ENCODE measurements at places on chromosomes 7 and 10.

- no peak for DNase-seq
Observed at GRCh38 chr7:25859412-25860274, 292.4 kb upstream of the NFE2L3 start.

- DNase-seq, result no peak
Observed at GRCh38 chr10:69469976-69470375, 18.7 kb downstream of the TSPAN15 start.

DNA sequence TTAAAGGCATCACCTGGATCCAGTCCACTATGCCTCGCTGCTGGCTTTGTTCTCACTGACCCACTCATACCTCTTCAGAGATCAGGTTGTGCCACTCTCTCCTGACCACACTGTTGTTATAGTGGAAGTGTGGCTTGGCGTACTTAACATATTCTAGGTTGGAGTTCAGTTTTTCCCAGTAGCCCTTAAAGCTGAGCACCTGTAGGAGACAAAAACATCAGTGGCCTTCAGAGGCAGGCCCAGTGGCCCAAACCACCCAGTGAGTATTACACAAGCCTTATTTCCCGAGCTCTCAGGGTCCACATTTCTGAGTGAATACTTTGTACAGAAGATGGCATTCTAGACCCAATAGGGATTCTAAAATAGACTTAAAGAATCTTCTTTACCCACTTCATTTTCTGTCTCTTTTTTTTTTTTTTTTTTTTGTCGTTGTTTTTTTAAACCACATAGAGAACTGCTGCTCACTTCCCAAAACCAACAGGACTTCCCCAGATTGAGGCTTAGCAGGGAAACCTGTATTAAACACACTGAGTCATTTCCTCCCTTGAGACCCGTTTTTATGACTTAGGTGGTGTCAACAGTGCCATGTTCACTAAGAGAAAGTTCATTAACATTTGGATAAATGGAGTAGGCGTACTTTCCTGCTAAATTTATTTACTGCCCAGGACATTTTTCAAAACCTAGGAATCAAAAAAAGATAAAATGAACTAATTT is 85.8 kb downstream of the GSAP start:
- DNase-seq, result no peak

- DNase-seq, result no peak
Observed at GRCh38 chr7:31410265-31410664, 69.7 kb upstream of the NEUROD6 start.

GRCh38 chr7:14398526-14398925 is 409.1 kb upstream of the ETV1 start:
- DNase-seq, result no peak

DNA sequence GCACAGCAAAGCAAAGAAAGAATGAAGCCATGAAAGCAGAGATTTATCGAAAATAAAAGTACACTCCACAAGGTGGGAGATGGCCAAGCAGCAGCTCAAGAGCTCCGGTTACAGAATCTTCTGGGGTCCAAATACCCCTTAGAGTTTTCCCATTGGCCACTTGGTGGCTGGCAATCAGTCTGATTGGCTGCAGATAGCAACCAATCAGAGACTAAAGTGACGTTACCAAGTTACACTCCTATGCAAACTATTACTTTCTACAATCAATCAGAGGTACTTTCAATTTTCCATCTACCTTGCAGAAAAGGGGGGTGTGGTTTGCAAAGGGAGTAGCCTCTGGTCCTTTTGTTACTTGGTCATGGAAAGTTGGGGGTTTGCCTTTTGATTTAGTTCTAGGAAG is 58.0 kb upstream of the AUTS2 start:
- no peak for DNase-seq

DNA sequence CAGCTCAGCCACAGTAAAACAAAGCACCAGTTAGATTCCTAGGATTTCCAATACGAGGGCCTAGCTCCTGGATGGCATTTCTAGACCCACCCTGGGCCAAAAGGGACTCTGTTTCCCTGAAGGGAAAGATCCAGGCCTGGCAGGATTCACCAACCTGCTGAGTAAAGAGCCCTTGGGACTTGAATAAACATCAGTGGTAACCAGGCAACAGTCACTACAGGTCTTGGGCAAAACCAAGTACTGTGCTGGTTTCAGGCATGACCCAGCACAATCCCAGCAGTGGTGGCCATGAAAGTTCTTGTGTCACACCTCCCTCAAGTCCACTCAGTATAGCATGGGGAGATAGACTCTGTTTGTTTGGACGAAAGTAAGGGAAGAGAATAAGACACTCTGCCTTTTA is 31.0 kb upstream of the STARD3NL start:
- peak; percentile 29 for DNase-seq

DNA sequence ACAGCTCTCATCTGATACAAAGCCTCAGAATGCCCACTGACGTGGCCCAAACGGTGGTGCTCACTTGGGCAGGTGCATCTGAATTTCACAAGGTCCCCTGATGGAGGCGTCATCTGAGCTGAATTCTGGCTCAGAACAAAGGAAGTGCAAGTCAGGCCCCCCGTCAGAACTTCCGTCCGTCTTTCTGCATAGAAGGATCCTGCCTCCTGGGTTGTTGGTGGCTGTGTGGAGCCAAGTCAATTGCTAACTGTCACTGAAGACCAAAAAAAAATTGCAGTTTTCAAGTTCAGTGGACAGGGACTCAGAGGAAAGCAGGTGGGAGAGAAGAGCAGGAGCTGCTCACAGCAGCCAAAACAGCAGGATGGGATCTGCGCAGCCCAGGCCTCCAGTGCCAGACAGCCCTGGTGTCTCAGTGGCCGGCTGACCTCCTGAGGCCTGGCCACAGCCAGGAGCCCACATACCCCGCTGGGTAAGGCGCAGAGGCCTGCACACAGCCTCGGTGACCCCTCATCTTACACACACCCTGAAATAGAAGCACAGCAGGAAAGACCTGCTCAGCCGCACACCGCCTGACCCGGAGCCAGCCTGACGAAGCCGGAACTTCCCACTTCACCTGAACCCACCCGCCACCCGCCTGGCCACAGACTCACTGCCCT is 49.4 kb downstream of the PYROXD2 start:
- no peak for DNase-seq

- no peak for DNase-seq
Observed at GRCh38 chr7:126937171-126937570, 315.6 kb downstream of the GRM8 start.

DNA sequence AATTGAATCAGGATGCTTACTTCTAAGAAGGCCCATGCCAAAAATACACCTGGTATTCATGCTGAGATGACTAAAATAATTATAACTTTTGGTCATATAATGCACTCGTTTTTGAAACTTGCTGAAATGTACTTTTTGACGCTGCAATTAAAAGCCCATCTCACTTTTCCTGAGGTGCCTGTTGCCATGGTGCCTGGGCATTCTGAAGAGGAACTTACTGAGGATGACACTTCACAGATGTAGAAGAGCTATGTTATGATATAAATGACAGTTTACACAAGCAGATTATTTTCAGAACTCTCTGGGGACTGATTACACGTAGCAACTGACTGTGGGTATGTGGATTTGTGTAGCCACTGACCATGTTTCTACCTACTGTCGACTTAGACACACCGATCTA is 182.4 kb downstream of the TPK1 start:
- no peak for DNase-seq

- no peak for DNase-seq
Observed at GRCh38 chr10:78863140-78863905, 205.4 kb upstream of the ZMIZ1 start.

DNA sequence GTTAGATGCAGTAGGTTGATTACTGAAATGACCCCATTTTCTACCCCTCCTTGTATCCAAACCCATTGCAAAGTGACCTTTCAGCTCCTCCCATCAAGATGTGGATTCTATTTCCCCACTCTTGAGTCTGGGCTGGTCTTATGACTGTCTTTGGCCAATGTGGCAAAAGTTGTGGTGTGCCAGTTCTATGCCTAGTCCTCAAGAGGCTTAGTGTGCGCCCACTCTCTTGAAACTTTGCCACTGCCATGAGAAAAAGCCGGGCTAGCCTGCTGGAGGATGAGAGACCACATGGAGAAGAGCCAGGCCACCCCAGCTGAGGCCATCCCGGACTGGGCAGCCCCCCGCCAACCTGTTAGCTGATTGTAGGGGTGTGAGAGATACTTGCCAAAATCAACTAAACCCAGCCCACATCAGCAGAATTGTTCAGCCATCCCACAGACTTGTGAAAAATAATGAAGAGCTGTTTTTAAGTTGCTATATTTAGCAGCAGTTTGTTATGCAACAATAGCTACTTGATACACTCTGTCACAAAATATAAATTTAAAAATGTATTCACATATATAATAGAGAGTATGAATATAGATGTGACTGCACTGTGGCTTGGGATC is 131.0 kb upstream of the PALS2 start:
- DNase-seq, result no peak

DNA sequence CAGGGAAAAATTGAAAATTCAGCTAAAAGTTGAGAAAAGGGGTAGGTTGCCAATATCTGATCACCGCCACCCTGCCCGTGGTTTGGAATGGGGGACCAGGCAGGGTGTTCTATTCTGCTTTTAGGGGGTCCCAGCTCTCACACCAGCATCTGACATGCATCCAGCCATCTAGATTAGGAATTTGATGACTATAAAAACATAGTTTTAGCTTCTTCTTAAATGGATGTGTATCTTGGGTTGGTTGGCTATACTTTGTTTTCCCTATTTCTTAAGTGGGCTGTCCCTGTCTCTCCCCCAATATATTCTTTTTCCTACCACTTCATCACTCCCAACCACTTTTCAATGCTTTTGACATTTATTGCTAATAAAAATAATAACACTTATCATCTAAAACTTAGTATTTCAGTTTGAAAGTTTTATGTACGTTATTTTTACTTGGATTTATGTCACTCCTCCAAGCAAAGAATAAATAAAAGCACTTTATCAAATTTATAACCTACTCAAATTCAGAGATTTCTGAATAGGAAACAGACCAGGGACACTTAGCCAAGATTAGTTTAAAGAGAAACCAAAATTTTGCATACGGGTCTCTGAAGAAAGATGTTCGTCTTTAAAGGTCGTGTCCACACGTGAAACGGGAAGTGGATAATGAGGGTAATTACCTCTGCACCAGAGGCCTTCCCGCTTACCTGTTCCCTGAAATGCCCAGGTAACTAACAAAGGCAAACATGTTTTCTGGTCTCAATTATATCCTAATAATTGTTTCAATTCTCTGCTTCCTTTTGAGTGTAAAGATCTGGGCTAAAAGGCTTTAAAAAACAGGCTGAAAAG is 233.2 kb upstream of the AUTS2 start:
- no peak for DNase-seq

- peak; percentile 40 for DNase-seq
Observed at GRCh38 chr7:50822706-50823105, 40.0 kb upstream of the GRB10 start.

DNA sequence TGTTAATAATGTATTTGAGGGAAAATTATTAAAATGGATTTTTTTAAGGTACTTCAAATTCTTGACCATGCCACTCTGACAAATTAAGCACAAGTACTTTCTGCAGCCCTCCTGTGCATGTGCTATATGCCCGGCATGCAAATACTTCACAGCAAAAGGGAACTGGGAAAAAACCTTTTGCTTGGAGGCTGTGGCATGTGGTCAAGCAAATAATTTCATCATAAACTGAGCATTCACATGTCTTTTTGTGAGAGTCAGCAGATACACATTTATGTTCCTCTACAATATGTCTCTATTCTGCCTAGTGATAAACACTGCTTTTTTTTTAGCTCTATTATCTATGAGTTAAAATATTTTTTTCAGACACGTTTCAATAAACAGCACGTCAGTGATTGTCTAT is 53.7 kb upstream of the SEMA3A start:
- no peak for DNase-seq
